IPS-NIHi11 (cell line): ENCODE measurements at places on chromosomes 6 and 20.

DNA sequence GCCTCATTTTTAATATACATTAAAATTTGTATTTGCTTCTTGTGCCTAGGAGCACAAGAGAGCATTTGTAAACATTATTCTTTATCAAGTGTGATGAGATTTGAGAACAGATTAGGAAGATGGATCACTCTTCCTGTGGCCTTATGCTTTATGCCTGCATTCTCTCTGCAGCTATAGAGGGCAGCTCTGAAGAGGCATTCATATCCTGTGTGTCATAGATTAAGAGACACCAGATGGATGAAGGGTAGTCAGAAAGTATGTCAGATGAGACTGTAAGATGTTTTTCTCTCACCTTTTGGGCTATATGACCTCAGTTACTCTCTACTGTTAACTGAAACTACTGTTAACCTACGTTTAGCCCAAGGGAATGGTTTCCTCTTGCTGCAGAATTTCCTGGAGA is 61.4 kb downstream of the DNAH8 start:
- no peak for DNase-seq

GRCh38 chr6:3041606-3042005 is 26.7 kb upstream of the RIPK1 start:
- no peak for DNase-seq

GRCh38 chr20:37311710-37312355 is 22.4 kb downstream of the MANBAL start:
- DNase-seq, result no peak

DNA sequence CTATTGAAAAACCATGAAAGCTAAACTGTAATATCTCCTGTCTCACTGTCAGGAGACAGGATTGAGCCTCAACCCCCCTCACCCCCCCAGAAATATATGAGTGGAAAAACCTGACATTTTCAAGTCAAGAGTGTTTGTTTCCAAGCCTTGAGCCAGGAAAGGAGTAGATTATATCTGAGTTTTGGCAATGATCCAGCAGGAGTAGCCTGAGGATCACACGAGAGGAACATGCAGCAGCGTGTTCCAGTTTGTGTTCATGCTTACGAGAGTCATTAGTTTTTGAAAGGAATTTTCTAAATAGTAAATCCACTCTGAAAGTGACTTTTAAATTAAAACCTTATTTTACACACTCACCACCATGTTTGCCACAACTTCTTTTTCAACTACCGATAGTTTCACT is 15.8 kb downstream of the IL22RA2 start:
- no peak for DNase-seq

DNA sequence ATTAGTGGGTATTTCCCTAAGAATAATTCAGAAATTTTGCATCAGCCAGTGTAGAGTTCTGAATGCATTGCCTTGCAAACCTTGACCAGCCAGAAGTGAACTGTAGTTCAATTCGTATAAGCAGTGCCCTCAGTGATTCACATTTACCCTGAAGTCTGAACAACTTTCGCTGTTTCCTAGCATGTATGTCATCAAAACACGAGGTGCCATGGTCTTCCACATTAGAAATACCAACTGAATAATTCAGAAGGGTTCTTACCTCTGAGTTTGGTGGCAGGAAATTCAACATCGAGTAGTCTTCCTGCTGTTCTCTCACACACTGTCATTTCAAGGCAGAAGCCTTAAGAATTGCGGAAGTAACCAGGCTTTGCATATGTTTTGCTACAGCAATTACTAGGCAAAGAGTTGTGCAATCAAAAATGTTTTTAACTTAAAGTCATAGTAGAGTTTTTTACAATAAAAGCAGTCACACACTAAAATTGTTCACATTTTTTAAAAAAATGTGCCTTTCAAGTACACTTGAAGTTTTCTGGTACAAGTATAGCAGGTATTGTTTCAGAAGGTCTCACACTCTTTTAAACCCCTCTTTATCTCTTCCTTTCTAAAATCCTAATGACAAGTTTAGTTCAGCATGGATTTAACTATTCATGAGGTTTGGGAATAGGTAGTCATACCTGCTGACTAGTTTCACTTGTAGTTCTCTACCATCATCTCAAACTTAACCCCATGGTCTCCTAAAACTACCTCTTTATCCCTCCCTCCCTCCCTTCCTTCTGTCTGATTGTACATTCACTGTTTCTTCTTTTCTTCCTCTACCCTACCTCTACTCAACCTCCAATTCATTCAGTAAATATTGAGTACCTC is 118.3 kb downstream of the STXBP5 start:
- no peak for DNase-seq

DNA sequence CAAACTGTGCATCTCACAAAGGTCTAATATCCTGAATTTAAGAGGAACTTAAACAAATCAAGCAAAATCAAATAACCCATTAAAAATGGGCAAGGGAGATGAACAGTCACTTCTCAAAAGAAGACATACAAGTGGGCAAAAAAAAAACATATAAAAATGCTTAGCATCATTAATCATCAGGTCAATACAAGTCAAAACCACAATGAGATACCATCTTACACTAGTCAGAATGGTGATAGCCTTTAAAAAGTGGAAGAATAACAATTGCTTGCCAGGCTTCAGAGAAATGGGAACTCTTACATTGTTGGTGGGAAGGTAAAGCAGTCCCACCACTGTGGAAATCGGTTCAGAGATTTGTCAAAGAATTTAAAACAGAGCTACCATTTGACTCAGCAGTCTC is 646.7 kb upstream of the PTCHD4 start:
- no peak for DNase-seq

DNA sequence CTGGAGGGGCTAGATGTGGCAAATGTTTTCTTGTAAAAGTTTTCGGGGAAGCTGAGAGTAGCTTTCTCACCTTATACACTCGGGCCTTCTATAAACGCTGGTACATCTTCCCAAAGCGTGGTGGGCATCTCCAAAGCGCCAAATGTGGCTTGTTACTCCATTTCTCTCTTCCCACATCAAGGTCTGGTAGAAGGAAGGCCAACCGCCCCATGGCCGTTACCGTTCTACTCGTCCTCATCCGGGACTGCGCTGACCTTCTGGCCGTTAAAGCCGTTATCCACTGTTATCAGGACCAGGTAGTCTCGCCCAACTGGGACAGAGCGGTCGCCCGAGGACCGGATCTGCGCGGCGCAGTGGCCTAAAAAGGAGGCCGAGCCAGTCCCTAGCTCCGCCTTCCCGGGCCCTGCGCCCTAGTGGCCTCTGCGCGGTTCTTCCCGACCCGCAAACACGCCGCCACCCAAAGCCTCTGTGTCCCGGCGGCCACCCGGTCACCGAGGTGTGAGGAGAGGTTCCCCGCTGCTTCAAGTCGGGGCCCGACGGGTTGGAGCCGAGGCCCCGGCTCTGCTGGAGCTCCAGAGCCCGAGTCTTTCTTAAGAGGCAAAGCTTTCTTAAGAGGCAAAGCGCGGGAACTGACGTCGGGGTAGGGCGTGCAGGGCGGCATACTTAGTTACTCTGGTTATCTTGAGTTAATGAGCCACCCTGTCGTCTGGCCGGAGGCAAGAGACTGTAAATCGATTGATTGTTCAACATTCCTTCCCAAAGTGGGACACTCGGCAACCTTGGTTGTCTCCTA is 90.5 kb downstream of the GPX5 start:
- DNase-seq, result peak; percentile 50

- DNase-seq, result no peak
Observed at GRCh38 chr20:54189630-54190029, 15.8 kb upstream of the CYP24A1 start.

DNA sequence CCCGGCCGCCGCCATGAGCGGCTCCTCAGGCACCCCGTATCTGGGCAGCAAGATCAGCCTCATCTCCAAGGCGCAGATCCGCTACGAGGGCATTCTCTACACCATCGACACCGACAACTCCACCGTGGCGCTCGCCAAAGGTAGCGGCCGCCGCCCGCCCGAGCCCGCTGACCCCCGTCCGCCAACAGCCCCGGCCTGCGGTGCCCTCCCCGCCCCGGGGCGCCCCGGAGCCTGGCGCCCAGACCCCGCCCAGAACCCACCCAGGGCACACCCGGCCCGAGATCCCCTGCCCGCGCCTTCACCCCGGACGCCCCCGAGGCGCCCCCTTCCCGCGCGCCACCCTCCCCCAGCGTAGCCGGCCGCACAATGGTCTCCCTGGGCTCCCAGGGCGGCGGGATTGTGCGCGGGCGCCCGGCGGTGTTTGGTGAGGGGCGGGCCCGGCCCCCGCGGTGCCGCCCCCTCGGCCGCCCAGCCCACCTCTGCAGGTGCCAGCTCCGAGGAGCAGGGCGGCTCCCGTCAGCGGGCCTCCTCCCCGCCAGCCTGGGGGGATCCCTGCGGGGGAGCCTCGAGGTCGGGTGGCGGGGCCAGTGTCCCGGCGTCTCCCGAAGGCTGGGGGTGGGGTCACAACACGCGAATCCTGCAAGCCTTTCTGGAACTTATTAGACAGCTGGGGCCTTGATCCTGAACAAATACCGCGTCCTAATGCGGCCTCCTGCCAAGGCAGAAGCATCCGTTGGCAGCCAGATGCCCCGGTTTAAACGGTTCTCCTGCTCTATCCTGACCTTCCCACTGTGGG is 577 bp downstream of the LSM14B start:
- DNase-seq, result peak; percentile 74

DNA sequence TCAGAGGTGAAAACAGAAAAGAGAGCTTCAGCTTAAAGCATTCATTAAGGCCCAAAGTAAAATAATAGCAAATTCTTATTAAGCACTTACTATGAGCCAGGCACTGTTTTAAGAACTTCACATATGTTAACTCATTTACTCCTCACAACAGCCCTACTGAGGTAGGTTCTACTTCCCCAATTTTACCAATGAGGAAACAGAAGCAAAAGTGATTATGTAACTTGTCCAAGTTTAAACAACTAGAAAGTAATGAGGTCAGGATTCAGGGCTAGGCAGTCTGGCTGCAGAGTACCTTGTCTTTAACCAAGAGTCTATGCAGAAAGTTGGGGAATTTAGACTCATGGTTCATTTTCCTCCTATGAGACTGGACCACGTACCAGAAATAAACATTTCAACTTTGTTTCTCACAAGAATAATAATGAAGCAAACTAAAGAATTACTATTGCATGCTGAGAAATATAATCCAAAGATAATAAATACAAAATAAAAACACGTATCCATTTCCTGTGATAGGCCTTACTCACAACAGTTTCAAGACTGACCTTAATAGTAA is 3.8 kb downstream of the COL21A1 start:
- no peak for DNase-seq

DNA sequence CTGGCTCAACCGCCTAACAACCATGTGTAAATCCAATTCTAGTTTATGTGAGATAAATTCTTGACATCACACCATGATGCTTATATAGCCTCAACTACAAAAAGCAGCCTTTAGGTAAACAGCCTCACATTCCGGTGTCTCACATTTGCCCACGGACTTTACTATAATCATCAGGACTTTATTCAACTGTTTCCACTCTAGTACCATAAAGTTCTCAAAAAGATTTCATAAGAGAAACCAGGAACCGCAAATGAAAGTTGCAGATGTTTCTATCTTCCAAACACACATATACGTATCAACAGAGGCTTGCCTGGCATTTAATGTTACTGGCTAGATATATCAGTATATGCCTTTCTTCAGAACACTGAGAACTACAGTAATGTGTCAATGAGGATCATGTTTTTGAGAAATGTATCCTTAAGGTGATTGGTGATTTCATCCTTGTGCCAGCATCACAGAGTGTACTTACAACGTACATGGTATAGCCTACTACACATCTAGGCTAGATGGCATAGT is 80.0 kb downstream of the EPB41L2 start:
- DNase-seq, result no peak

DNA sequence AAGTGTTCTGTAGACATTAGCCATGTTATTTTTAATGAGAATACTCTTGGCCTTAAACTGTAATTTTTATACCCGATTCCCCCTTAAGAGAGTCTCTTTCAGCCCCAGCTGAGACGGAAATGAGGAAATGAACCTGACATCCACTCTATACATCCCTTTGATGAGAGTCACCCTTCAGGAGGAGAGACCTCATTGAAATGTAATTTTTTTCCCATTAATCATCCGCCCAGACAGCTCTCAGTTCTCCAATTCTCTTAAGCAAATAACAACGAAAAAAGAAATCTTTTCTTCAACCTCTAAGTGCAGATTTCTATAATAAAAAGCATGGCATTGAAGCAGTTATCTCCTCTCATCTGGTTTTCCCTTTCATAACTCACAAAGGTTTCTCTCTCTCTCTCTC is 243.8 kb upstream of the PMEPA1 start:
- no peak for DNase-seq

DNA sequence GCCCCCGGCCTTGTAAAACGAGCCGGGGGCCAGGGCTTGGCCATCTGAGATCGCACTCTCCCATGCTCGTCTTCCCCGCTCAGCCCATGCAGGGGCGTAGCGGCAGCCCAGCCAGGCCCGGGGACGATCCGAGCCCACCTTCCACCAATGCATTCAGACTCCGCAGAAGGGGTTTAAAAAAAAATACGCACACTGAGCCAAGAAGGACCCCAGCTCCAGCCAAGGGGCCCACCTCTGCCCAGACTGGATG is 320 bp downstream of the GSTA4 start:
- DNase-seq, result peak; percentile 59

DNA sequence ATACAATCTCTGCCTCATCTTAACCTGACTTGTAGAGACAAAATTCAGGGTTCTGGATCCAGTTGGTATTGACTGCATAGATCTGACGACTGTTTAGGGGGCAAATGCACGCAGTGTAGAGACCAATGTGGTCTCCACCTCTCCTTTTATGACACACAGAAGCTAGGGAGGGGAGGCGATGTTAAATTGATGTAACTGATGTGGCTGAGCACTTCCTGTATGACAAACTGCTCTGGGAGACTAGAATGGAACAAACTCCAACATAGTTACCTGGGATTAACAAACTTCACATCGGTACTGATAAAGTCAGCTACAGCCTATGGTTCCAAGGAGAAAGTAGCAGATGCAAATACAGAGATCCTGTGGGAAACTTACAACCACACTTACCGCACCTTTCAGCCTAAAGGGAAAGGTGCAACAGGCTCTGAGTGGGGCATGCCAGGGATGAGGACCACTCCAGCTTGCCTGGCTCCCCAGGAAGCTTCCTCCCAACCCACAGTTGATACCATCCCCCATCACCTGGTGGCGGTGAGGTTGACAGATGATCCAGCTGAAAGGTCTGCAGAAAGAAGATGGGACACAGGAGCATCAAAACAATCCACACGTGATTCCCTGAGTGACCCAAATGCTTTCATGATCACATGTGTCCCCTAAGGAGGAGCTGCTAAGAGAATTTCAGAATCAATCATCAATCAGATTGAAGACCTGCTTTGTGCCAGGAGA is 60.6 kb upstream of the MRPS10 start:
- DNase-seq, result no peak

DNA sequence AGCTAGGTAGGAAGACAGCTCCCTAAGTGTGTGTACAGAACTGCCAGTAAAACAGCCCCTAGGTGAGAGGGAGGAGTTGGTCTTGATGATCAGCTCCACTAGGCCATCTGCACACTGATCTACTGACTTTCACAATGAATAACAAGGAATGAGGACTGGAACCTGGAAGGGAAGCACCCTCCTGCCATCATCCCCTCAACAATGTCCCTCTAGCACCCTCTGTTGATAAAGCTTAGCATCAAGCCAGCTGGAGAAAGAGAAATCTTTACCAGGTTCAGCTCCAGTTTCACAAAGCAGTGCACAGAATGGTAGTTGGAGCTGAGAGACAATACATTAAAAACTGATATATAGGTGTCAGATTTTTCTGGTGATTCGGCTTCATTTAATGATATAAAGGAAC is 57.2 kb upstream of the IRAK1BP1 start:
- peak; percentile 71 for DNase-seq

GRCh38 chr6:2875359-2876191 is 27.5 kb downstream of the SERPINB9 start:
- peak; percentile 70 for DNase-seq

GRCh38 chr20:57728762-57729161 is 18.9 kb upstream of the PMEPA1 start:
- DNase-seq, result no peak

GRCh38 chr6:149392535-149392934 is 7.5 kb upstream of the SUMO4 start:
- DNase-seq, result no peak
